ENCODE measurements at places on chromosomes 12 and 14. TPM values are rescaled to one million over a fixed set of nuclear protein-coding genes. Genes with fewer than 3 reads are reported as not detected.

DNA sequence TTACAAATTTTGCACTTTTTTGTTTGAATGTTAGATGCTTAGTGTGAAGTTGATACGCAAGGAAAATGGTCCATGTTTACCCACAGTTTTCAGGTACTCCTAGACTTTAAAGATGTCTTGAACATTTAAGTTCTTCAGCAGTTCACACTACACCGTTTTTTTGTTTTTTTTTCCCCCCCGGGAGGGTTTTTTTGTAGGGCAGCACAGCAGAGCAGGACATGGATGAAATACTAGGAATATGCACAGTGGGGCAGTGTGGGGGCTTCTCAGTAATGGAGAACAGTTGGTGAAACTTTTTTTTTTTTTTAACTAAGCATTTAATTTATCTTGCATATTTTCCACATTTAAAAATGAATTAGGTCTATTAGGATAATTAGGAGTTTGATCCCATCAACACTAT is 4.9 kb downstream of the RAN start:
- no peaks in the 10 kb centered on the region for H3K27me3 ChIP-seq
- no peak for DNase-seq
- H3K36me3 ChIP-seq = peaks cover 48% of the 10 kb centered on the region
- peak overlapping the region; percentile 4 for H3K27ac ChIP-seq
- peaks cover 50% of the 10 kb centered on the region for H3K4me1 ChIP-seq
- H3K4me3 ChIP-seq = no peak overlapping the region

FOXM1 gene
- total RNA-seq = 155 TPM

TAS2R30 gene
- 3.6 TPM for total RNA-seq

TMPRSS12 gene
- total RNA-seq = not detected

DNA sequence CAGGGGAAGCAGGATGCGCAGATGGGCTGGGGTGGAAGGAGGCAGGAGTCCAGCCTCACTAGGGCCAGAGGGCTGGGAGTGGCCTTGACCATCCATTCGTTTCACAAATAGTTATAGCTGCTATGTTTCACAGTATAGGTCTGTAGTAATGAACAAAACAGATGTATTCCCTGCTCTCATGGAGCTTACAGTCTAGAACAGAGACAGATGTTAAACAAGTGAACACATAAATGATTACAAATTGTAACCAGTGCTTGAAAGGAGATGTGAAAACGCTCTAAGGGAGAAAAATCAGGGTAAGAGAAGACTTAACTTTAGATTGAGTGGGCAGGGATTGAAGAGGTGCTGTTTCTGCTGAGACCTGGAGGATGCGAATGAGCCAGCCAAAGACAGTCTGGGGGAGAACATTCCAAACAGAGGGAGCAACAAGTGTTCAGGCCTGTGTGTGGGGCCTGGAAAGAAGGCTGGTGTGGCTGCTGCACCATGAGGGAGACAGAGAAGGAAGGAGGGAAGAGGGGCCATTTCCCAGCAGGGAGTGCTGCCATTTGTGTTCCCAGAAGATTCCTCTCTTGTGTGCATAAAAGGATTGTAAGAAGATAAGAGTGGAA is 14.6 kb downstream of the CFAP251 start:
- peaks cover 5% of the 10 kb centered on the region for H3K4me1 ChIP-seq
- no peak overlapping the region for H3K27ac ChIP-seq
- no peak for DNase-seq
- H3K36me3 ChIP-seq = no peaks in the 10 kb centered on the region

GRCh38 chr12:40203060-40203430 is 21.8 kb upstream of the LRRK2 start:
- H3K27me3 ChIP-seq = no peaks in the 10 kb centered on the region
- H3K27ac ChIP-seq = no peak overlapping the region
- H3K36me3 ChIP-seq = no peaks in the 10 kb centered on the region
- no peaks in the 10 kb centered on the region for H3K4me1 ChIP-seq
- no peak overlapping the region for H3K4me3 ChIP-seq

GRCh38 chr12:101891462-101891971 is 14.1 kb downstream of the DRAM1 start:
- peaks cover 10% of the 10 kb centered on the region for H3K36me3 ChIP-seq
- H3K4me1 ChIP-seq = peaks cover 15% of the 10 kb centered on the region
- no peak for DNase-seq
- H3K4me3 ChIP-seq = no peak overlapping the region
- no peaks in the 10 kb centered on the region for H3K27me3 ChIP-seq

SLC25A3 gene
- 571 TPM for total RNA-seq
